ENCODE measurements at places on chromosomes 1 and 21.

GRCh38 chr1:146035048-146035423 lies 13.5 kb upstream of the HJV start:
- no peak for DNase-seq

- no peak for DNase-seq
These were observed 14.7 kb downstream of the DOP1B start for GRCh38 chr21:36171336-36171735.

DNA sequence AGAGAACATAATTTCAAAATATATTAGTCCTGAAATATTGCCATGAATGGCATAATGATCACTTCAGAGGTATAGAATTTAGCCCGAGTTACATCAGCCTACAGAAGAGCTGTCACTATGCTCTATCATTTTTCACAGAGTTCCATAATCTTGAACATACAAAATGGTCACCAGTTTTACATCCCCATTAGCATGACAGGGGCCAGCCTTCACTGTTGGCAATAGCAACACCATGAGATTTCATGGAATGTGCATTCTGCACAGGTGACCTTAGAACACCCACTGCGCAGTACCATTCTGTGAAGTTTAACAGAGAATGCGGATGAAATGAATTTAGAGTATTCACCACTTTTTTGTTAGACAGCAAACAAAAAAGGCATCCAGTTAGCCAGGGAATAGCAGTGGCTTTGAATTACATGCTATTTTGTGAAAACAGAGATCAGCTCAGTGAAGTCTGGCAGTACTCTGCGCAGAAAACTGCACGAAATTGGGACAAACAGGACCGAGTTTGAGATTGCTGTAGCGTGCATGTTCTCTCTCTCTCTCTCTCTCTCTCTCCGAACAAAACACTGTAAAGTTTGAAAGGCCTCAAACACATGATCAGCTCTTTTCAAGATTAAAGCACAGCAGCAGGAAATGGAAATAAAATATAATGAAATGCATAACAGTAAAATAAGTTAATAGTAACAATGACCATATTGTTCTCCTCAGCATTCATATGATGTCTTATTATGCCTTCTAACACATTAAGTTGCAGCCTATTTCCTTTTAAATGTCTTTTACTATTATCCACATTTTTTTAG lies 349.3 kb downstream of the USH2A start:
- DNase-seq: no peak

- no peak for DNase-seq
These were observed 9.8 kb upstream of the RAB42 start for GRCh38 chr1:28582248-28582615.

DNA sequence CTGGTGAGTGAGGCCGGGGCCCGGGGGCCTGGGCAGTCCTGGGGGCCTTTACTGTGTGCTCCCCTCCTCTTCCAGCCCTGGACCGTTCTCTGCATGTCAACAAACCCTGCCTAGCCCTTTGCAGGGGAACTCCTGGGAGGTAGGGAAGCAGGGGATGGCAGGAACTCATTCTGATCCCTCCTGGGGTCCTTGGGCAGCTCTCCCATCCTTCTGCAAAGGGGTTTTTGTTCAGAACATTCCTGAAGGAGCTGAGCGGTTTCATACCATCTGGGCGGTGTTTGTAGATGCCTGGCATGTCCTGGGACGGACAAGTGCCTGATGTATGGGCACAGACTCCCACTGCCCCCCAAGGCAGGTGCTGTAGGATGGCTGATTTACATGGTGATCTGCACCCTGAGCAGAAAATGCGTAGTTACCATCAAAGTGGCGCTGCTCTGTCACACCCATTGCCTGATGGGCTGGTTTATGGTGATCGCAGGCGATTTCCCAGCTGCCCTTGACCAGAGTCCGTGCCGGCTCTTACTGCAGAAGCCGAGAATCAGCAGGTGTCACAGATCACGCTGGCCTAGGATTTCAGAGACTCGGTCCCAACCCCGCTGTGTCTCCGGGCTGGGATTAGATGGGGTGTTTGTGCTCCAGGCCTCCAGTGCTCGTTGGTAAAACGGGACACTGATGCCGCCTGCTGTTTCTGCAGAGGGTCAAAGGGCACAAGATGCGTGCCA lies 71.6 kb upstream of the TRAPPC10 start:
- no peak for DNase-seq

DNA sequence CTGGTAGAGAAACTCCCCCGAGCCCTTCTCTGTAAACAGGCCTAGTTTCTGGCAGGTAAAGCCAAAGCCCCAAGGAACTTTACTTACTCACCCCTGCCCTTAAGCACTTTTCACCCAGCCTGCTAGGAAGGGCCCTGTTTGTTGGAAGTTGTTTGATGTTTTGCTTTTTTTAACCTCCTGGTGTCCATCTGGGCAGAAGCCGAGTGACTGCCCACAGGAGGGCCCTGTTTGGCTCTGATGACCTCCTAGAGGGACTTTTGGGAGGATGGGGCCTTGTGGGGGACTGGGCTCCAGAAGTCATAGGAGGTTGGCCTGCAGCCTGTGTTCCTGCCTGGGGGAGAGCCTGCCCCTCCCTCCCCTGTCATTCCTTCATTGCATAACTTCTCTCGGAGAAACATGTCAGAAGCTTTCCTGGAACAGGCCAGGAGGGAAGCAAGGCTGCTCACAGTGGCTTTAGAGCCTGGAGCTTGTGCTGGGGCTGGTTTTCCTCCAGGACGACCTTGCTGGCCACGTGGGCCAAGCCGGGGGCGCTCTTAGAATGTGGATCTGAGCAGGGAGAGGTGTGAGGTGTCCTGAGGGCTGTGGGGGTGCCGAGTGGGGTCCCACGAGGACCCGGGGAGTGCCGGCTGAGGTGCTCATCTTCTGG lies 33.9 kb downstream of the COQ8A start:
- DNase-seq: no peak

DNA sequence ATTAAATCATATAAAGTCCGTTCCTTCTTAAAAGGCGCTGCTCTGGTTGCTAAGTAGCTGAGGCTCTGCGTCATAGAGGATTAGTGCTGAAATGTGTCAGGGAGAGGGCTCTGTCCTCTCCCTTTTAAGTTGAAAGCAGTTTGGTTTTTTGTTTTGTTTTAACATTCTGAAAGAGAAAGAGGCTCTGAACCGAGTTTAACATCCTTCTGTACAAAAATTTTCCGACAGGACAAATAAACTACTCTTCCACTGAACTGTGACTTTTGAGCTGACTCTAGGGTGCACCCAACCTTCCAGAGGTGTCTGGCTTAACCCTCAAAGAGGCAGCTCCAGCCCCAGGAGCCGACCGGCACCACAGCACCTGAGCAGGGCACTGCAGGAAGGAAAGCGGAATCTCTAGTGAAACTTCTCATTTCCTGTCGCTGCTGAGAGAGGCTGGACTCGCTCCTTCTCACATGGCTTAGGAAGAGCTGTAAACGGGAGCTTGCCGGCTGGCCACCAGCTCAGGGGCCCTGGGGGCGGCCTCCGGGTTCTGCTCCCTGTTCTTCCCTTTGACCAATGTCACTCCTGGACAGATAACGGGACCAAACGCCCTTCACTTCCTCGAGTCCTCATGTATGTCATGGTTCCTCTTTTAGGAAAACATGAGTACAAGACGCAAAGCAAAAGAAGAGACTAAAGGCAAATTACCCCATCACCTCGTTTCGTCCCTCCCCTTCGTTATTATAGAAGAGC lies 1.2 kb downstream of the VAV3 start:
- DNase-seq: no peak

- DNase-seq: peak; percentile 90
These were observed at the start of gene WRAP73 for GRCh38 chr1:3649342-3650247. TSS of gene WRAP73 (minus strand) at chr1:3650103. CDS start at chr1:3649999, 104 bp downstream.

- DNase-seq: no peak
These were observed 13.3 kb downstream of the C1orf162 start for GRCh38 chr1:111487133-111487532.

DNA sequence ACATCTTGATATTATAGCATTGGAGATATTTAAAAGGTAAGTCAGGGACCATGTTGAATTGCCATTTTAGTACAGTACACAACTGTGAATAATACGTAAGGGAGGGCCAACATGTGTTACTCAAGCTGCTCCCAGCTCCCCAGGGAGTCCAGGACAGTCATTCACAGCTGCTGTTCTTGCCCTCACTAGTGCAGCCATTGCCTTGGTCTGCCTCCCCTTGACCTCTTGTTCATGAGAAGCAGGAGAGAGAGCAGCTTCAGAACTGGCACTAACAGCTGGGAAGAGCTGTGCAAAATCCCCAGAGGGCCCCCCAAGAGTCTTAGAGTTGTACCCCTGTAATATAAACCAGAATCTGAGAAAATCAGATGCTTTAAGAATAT lies 16.4 kb downstream of the TCEANC2 start:
- no peak for DNase-seq

DNA sequence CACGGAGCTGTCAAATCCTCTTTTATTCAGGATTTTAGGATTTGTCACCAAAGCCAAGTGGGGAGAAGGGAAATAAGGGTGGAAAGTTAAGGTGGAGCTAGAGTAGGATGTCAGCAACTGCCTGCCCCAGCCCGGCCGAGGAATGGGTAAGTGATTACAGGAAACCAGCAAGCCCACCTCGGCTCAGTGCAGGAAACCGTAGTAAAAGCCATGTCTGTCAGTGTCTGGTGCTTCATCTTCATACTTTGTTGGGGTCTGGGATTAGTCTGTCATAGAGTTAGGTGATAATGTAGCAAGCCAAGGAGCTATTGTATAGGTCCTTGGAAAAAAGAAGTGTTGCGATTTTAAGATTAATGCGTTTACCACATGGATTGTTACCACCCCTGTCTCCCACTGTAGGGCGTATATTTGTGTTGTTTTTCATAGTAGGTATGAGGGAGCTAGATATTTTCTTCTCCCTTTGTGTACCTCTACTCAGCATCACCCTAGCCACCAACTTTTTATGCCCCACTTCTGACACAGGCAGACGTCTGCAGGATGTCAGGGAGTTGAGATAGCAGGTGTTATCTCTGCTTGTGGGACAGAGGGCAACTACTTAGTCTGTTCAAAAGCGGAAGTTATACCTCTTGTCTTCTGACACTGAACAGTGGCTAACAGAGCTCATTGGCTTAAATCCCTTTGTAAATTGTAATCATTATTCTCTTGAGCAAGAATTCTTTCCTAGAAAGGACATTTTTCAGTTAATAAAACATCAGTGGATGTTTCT lies 253.7 kb downstream of the HHAT start:
- no peak for DNase-seq

GRCh38 chr1:93690921-93691789 lies 9.5 kb upstream of the BCAR3 start:
- DNase-seq: no peak

- no peak for DNase-seq
These were observed 6.2 kb downstream of the C1QTNF12 start for GRCh38 chr1:1240348-1240732.

GRCh38 chr1:246959944-246960693 lies 28.4 kb upstream of the AHCTF1 start:
- no peak for DNase-seq

- no peak for DNase-seq
These were observed 1.5 kb downstream of the GRIK3 start for GRCh38 chr1:37032660-37033354.

- DNase-seq: no peak
These were observed 59.3 kb upstream of the ID3 start for GRCh38 chr1:23618586-23619083.

GRCh38 chr1:111199881-111200801 lies at the start of gene DENND2D:
TSS of gene DENND2D (minus strand) at chr1:111200646. CDS start at chr1:111200459, 187 bp downstream.
- no peak for DNase-seq
